ENCODE measurements at places on chromosomes 5 and 9. TPM values are rescaled to one million over a fixed set of nuclear protein-coding genes. Genes with fewer than 3 reads are reported as not detected.

The CDO1 gene
- total RNA-seq: 6.3 TPM

The PCDHGA10 gene
- total RNA-seq: 3.1 TPM

The CARD9 gene
- total RNA-seq: 0.59 TPM

The TNFSF8 gene
- not detected for total RNA-seq

The BRD3 gene
- 10.0 TPM for total RNA-seq

The DDX4 gene
- total RNA-seq: not detected

The OR1Q1 gene
- total RNA-seq: not detected

The CATSPER3 gene
- not detected for total RNA-seq

All from pulmonary artery endothelial cell (primary cell).